ENCODE measurements at places on chromosomes 7 and 10.
A peak's percentile ranks its signal among the peaks of the same experiment; 100 is the strongest.

DNA sequence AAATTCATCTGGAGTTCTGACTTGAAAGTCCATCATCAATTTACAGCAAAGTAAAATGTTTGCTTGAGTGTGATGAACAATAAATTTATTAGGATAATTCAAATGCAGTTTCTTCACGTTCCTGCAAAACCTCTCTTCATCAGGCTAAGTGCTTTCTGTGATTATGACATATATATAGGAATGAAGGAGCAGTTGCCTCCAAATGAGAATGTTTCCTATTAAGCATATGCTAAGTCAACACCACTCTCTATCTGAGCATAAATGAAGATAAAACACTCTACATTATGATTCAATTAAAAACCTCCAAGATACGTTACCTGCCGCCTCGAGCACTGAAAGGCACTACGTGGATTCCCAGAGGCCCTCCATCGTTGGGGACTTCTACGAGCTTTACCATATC lies 416.1 kb downstream of the PARD3 start:
- DNase-seq = no peak

GRCh38 chr10:125815764-125816163 lies 7.3 kb downstream of the UROS start:
- no peak for DNase-seq

GRCh38 chr10:29533696-29534285 lies 101.0 kb downstream of the SVIL start:
- DNase-seq = no peak

DNA sequence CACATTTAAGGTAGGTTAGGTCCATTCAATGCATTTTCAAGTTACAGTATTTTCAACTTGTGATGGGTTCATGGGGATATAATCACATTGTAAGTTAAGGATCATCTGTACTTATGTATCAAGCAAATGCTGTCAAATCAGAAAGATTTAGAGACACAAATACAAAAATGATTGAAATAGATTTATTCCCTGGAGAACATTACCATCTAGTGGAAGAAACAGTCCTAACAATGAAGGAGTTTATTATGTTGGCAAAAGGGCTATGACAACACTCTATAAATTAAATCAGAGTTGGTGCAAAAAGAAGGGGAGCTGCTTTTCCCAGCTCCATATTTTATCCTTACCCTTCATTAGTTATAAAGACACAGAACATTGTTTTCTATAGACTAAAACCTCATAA lies 69.0 kb downstream of the PRSS58 start:
- no peak for DNase-seq

GRCh38 chr10:113718969-113719822 lies 32.3 kb upstream of the PLEKHS1 start:
- no peak for DNase-seq

- DNase-seq = no peak
These were observed 961.1 kb downstream of the XPNPEP1 start for GRCh38 chr10:108962172-108962571.

DNA sequence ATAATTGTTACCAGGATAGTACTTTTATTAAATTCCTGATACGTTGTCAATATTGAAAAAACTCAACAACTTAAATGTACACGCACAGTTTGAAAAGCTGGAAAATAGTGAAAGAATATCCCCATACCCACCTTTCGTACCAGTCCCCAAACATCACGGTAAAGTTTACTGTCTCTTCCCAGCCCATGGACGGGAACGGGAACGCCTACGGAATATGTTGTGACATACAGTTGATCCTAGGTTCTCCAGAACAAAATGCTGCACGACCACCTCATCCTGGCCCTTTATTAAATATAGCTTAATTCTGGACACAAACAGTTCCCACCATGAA lies 527 bp upstream of the BCAP29 start:
- DNase-seq = no peak

DNA sequence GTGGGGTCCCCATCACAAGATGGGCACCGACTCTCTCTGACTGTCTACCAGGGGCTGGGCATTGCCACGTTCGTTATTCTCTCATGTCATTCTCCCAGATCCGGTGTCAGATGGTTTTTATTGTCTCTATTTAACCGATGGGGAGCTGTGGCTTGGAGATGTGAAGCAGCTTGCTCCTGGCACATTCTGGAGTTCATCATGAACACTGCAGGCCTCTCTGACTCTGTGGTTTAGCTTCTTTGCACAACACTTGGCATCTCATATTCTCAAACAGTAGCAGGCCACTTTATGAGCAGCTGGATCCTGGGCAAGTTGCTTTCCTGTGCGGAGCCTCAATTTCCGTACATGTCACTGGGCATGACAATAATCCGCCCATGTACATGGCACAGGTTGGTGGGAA lies 119.9 kb downstream of the LRRC18 start:
- DNase-seq = no peak

DNA sequence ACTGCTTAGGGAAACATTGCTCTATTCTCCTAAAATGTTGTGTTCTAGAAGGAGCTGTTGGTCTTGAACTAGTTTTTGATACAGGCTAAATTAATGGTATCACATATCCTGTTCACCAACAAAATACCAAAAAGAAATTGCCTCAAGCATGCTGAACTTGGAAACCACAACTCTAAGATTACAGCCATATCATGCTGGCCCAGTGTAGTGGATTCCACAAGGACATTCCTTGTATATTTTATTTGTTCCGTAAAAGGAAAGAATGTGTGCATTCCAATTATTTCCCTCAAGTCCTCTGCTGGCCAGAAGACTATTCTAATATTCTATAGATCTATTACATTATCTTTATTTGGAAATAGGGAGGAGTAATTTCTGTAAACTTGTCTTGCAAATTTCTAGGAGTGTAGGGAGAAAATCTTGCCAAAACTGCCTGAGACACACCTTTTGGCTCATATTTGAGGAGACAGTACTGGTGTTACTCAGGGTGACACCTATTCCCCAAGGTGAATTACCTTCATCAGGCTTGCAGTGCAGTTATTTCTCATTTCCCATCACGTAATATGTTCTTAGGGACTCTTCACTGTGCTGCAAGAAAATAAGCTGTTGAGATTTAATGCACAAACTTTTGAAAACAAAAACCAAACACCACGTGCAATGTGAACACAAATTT lies 1.9 kb upstream of the NEBL start:
- DNase-seq = no peak

- DNase-seq = no peak
These were observed 237.1 kb upstream of the NRP1 start for GRCh38 chr10:33571616-33572015.

DNA sequence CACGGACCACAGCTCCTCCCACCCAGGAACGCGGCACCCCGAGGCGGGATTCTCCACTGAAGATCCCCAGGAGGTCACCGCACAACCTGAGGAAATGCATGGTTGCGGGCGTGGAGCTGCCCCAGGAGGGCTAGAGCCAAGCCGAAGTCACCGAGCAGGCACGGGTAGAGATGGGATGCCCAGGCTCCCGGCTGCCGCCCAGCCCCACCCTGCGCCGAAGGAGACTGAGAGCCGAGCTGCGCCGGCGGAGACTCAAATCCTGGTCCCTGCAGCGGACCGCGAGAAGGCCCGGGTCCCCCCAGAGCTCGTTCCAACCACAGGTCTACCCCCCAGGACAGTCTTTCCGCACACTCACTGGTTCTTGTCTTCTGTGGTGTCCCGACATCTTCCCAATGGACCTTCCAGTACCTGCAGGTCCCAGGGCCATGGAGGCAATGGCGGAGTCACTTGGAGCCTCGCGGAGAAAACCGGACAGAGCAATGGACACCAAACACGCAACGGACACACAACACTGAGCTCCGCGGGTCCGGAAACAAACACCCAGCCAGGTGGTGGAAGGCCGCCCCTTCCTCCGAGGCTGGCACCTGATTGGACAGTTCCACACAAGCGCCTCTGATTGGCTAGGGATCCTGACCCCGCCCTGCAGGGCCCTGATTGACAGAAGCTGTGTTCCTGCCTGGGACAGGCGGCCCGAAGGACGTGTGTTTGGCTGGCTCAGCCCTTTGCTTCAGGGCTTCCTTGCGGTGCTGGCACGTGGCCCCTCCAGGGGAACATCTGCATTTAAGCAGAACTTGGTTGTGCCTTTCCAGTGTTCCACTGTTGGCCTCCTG lies 331.9 kb upstream of the NUPR2 start:
- no peak for DNase-seq

GRCh38 chr7:77284005-77284404 lies 84.4 kb upstream of the FGL2 start:
- no peak for DNase-seq

- no peak for DNase-seq
These were observed 134.7 kb downstream of the MGMT start for GRCh38 chr10:129601737-129602136.

- peak; percentile 35 for DNase-seq
These were observed 133.3 kb upstream of the LAMB4 start for GRCh38 chr7:108263425-108263824.

DNA sequence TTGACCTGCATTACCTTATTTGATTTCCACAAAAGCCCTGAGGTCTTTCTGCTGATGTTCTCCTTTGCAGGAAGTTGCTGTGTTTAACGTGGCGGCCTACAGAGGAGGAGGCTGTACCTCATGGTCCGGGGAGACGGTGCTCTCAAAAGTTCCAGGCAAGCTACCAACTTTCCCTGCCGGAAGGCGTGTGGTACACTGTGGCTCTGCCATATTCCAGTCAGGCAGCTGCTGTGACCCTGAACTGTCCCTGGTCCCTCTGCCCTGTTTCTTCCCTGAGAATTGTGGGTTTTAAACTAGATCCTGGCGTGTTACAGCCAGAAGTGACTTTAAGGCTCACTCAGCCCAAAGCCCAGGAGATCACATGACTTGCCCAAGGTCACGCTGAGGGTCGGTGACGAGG lies 139.2 kb downstream of the TEX36 start:
- DNase-seq = no peak

DNA sequence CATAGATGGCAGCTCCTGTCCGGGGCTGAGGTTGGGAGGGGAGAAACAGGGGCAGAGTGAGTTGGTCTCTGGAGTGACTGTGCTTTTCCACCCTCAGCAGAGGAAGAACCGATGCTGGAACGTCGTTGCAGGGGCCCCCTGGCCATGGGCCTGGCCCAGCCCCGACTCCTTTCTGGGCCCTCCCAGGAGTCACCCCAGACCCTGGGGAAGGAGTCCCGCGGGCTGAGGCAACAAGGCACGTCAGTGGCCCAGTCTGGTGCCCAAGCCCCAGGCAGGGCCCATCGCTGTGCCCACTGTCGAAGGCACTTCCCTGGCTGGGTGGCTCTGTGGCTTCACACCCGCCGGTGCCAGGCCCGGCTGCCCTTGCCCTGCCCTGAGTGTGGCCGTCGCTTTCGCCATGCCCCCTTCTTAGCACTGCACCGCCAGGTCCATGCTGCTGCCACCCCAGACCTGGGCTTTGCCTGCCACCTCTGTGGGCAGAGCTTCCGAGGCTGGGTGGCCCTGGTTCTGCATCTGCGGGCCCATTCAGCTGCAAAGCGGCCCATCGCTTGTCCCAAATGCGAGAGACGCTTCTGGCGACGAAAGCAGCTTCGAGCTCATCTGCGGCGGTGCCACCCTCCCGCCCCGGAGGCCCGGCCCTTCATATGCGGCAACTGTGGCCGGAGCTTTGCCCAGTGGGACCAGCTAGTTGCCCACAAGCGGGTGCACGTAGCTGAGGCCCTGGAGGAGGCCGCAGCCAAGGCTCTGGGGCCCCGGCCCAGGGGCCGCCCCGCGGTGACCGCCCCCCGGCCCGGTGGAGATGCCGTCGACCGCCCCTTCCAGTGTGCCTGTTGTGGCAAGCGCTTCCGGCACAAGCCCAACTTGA lies 2.7 kb downstream of the REPIN1 start:
- no peak for DNase-seq

GRCh38 chr7:45099891-45100760 lies 11.4 kb upstream of the NACAD start:
- no peak for DNase-seq

DNA sequence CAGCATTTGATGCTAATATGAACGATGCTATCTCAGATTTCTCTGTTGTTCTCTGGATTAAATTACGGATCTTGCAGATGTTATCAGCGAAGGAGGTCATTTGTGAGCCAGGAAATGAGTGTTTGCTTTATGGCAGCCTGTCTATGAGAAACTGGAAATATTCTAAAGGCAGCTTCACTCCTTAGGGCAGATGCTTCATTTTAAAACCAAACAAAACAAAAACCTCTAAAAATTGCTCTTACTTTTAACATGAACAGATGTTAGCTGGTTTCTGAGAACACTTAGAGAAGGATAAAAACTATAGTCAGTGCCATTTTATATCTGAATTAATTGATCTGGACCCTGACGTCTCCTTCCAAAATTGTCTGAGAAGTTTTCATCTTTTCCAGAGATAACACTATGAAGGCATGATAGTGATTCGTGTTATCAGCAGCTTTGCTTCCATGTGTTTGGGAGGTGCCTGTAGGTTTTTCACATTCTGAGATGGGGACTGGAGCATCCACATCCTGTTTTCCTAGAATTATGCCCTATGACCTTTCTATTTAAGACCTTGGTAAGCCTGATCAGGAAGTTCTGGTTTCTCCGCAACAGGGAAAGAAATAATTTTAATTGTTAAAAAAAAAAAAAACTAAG lies 53.1 kb downstream of the CPED1 start:
- no peak for DNase-seq

- no peak for DNase-seq
These were observed 124.7 kb downstream of the LRRC18 start for GRCh38 chr10:48814933-48815332.

DNA sequence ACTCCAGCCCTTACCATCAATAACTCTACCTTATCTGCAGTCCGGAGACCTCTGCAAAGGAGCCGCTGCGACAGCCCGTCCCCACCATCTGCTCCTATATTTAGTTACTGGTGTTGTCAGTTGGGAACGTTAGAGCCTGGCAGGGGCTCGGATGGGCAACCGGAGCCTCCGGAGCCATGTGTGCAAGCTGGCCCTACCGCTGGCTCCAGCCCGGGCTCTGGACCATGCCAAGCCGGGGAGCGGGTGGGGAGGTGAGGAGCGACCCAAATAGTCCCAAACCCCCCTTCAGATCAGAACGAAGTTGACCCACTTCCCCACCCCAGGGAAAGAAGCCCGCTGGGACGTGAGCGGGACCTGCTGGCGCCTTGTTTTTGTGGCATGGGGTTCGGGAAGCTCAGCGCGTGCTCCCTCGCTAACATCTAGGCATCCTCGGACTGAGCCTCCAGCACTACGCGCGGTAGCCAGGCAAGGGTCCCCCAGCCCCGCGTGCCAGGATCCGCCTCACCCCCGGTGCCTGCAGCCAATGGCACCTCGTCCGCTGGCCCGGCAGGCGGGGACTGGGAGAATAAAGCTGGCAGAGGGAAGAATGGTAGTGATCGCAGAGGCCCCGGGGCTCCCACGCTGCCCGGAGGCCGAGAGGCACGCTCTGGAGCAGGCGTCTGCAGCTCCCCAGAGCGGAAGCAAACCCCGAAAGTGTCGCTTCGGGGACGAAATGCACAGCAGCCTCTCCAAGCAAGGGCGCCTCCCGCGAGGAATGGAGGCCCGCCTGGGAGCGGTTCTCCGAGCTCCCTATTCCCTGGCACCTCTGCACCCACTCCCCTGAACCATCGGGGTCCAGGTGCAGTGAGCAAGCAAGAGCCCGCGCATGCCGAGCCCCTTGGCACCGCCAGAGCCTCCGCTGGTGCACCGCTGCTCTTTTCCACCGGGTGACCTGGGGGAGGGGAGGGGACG lies 679 bp downstream of the LRRC20 start:
- no peak for DNase-seq
